Gastroesophageal sphincter (tissue), 4 donors: ENCODE measurements at places on chromosomes 5 and 9. TPM values are rescaled to one million over a fixed set of nuclear protein-coding genes. Genes with fewer than 3 reads are reported as not detected.

Gene IL33
- total RNA-seq = 145 TPM

Gene PPP2R2B
- 1.0 TPM for total RNA-seq

Gene GMCL2
- total RNA-seq = not detected

Gene COL5A1
- total RNA-seq = 63.4 TPM

Gene RASEF
- 0.72 TPM for total RNA-seq

Gene LCN9
- total RNA-seq = not detected

Gene BHMT
- 2.7 TPM for total RNA-seq

Gene TXNDC8
- total RNA-seq = not detected

Gene AMBP
- total RNA-seq = not detected

Gene OR1J2
- not detected for total RNA-seq

Gene AQP3
- 19.0 TPM for total RNA-seq

Gene ORM2
- total RNA-seq = not detected

Gene FBP1
- total RNA-seq = 0.72 TPM

- no peak for ATAC-seq
These were observed 341.1 kb downstream of the ARL15 start for GRCh38 chr5:53969176-53969730.

- ATAC-seq = no peak
These were observed 301.9 kb downstream of the FER start for GRCh38 chr5:109049565-109049964.

DNA sequence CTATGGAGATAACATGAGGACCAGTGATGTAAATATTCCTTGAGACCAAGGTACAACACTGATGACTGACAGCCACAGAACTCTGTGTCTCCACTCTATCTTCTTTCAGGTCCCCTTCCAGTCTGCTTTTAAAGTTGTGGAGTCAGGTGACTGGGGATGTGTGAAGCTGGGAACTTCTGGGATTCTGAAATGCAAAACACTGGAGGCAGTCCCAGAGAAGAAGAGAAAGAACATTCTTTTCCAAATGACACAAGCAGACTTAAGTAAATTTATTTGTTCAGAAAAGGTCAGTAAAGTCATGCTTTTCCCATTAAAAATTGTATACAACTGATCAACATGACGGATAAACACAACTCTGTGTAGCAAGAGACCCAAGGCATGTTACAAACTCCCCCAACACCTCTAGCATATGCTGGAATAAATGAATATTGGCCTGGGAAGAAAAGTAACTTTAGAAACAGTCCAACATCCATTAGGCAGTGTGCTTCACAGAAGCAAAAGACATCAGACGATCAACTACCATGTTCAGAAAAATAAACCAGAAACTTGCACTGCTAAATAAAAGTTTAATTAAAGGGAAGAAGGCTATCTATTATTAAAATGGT, 92.4 kb upstream of the IFNK start:
- ATAC-seq = peak; percentile 44

GRCh38 chr9:18499062-18499461, 25.1 kb downstream of the ADAMTSL1 start:
- no peak for ATAC-seq

GRCh38 chr5:85760519-85760918, 857.2 kb upstream of the COX7C start:
- ATAC-seq = no peak

GRCh38 chr9:109109967-109110328, 9.8 kb downstream of the TMEM245 start:
- ATAC-seq = no peak

DNA sequence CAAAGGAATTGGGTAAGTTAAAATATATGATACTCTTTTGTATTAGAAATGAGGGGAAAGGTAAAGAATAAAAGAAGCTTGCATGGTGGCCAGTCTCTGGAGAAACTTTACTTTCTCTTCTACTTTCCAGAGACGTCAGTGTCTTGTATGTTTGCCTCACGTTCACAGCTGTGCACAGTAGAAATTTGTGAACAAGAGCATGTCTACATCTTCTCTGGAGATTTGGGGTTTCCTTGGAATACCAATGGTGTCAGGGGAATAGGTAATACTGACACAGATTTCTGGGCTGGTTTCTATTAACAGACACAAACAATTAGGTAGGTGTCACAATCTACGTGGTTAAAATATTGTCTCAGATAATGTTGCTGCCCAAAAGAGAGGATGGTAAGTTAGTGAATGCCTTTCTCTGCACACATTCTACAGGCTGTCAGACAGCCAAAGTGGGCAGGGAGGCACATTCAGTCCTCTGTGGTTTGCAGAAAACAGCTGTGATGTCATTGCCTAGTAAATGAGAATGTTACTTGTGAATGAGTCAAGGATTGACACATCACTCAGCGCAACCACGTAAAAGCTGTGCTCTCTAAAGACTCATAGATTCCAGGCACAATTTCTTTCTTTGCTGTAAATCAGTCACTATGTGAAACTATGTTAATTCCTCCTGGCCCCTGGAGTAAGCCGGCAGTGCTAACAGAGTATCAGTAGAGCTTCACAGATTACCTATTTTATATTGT, 397.1 kb downstream of the MAN2A1 start:
- peak; percentile 60 for ATAC-seq

GRCh38 chr9:34744295-34745221, 34.6 kb upstream of the CCL21 start:
- no peak for ATAC-seq

DNA sequence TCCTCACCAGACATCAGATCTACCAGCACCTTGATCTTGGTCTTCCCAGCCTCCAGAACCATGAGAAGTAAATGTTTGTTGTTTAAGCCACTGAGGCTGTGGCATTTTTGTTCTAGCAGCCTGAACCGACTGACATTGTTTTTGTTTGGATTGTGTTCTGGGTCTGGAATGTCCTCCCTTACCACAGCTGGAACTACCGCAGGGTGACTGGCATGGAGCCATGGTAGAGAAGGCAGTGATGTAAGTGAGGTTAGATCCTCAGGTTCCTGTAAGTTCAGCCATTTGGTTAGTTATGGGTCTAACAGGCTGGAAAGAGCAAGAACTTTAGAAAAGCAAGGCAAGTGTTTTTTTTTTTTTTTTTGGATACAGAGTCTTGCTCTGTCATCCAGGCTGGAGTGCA, 209.3 kb downstream of the DAB2IP start:
- peak; percentile 68 for ATAC-seq

- no peak for ATAC-seq
These were observed 30.5 kb downstream of the SHB start for GRCh38 chr9:38038307-38039089.

DNA sequence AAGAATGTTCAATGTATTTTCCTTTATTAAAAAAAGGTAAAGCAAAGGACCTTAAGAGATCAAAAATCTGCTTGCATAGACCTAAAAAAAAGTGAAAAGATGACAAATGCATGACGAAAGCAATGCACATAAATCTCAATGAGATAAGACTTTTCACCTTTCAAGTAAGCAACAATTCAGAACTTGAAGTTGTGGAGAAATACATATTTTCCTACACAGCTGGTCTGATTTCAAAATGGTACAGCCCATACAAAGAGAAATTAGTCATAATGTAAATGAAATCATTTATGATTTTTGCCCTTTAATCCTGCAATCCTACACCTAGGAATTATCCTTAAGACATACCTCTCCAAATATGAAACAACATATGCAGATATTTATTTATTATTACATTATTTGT, 568.0 kb downstream of the ANXA1 start:
- no peak for ATAC-seq

DNA sequence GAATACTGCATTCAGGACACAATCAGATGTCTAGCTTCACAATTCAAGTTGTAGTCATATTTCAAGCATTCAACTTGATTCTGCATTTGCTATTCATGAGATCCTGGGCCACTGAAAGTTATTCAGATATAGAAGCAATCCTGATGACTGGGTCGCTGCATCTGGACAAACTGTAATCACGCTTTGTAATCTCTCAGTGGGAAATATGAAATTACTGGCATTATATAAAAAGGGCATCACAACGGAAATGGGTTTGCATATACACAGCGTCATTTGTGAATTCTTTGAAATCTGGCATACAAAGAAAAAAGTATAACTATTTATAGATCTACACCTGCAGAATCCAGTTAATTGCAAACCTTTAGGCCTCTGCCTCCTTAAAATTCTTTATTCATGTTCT, 102.2 kb downstream of the PARP8 start:
- no peak for ATAC-seq

- no peak for ATAC-seq
These were observed 1.3 kb upstream of the TMEM210 start for GRCh38 chr9:137172901-137173795.

DNA sequence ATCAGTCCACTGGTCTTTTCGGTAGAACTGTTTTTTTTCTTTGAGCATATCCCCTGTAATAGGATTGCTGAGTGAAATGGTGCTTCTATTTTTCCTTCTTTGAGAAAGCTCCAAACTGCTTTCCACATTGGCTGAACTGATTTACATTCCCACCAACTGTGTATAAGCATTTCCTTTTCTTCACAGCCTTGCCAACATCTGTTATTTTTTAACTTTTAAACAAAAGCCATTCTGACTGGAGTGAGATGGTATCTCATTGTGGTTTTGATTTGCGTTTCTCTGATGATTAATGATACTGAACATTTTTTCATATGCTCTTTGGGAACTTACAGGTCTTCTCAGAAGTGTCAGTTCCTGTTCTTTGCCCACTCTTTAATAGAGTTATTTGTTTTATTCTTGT, 764.7 kb downstream of the MTRR start:
- no peak for ATAC-seq

DNA sequence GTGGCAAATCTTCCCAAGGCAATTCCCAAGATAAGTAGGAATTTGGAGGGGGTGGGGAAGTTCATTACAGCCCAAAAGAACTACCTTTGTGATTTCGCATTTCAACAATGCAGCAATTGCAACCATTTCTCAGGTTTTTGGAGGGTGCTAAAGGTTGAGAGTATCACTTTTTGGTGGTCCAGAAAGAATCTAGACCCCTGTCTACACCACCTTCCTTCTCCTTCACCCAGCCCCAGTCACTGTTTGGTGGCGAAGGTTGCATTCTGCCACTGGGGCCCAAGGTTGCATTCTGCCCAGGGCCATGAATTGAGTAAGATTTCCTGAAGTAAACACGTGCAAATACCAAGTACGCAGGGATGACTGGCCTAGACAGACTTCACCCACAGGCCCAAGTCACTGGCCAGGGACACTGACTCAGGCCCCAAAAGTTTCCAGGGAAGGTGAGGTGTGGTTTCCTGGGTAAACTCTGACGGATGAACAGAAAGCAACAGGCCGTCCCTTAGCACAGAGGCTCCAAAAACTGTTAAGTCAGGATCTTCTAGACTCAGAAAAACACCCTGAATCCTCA, 5.7 kb downstream of the PDE6A start:
- no peak for ATAC-seq

- ATAC-seq = no peak
These were observed 391.4 kb downstream of the SH3GL2 start for GRCh38 chr9:17970277-17970676.

- ATAC-seq = peak; percentile 91
These were observed at the start of gene FNBP1 for GRCh38 chr9:130042885-130043653. TSS of gene FNBP1 (minus strand) at chr9:130043189. CDS start at chr9:130042975, 214 bp downstream.

DNA sequence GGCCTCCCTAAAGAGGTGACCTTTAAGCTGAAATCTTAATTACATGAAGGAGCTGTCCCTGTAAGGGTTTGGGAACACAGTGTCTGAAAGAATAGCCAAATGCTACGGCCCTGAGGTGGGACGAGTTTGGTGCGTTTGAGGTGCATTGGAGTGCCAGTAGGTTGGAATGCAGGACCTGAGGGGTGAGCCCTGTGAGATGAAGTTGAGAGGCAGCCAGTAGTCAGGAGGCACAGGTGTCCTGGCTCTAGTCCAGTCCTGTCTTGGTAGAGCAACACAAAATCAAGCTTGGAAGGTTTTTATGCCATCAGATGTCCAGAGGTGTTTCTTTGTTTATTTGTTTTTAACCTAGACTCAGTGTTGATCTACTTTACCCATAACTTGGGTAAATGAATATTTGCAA, 108.5 kb downstream of the ARHGAP26 start:
- no peak for ATAC-seq

- ATAC-seq = no peak
These were observed 193.8 kb upstream of the TRIM32 start for GRCh38 chr9:116493183-116493860.

- ATAC-seq = no peak
These were observed 345.4 kb downstream of the FBXL17 start for GRCh38 chr5:108036482-108036881.

DNA sequence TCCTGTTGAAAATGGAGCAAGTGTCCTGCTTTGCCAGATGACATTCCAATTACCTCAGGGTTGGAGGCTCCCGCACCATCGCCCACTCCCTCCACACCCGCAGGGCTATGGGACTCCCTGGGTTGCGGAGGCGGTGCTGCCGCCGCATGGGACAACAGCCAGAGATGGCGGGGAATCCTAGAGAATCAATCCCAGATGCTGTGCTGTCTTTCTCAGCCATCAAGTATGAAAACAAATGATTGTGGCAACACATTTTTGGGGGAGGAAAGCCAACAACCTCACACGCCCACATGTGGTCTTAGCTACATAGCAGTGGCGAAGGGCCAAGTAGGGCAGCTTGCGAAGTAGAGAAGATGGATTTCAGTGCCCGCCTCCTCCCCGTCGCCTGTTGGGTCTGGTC, 46.7 kb downstream of the IL31RA start:
- ATAC-seq = peak; percentile 83

DNA sequence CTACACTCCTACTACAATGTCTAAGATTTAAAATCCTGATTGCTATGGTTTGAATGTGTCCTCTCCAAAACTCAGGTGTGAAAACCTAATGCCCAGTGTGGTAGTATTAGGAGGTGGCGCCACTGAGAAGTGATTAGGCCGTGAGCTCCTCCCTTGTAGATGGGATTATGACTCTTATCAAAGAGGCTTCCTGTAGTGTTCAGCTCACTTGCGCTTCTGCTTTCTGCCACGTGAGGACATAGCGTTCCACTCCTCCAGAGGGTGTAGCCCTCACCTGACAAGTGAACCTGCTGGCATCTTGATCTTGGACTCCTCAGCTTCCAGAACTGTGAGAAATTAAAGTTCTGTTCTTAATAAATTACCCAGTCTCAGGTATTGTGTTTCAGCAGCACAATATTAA, 33.0 kb upstream of the WHRN start:
- ATAC-seq = no peak

GRCh38 chr9:137128158-137128861, 10.6 kb upstream of the GRIN1 start:
- no peak for ATAC-seq

DNA sequence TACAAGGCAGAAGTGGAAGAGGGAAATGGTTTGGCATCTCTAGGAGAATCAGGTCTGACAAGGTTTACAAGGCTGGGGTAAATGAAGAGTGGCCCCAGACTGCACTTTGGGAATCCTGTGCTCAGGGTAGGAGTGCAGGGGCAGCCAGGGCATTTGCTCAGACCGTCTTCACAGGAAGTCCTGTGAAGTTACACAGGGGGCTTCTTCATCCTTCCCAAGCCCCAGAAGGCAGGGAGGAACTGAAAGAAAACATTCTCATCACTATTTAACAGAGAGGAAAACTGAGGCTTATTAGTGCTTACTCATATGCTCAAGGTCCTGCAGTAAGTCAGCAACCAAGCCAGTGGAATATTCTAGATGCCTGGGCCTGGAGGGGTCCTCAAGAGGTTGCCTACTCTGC, 80.7 kb downstream of the NRG2 start:
- no peak for ATAC-seq

DNA sequence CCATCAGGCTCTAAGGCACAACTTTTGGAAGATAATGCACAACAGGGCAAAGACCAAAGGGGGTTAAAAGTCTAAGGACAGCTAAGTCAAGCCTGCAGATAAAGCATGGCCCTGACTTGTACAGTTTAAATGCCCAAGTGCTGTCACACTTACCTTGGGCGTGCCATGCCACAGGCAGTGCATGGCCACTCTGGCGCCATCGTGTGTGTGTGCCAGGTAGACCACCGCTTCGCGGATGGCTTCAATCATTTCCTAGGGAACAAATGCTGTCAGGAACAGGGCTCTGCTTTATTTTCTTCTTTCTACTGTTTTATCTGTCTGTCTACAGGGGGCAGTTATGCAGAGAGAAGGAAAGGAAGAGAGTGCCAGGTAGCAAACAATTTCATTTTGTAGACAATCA, 19.3 kb downstream of the PUM3 start:
- ATAC-seq = no peak
